Hematopoietic multipotent progenitor cell treated with erythropoietin and hydrocortisone succinate and interleukin-3 and kit ligand, for 4 days (in vitro differentiated cells): ENCODE measurements at places on chromosomes 12 and 14.

DNA sequence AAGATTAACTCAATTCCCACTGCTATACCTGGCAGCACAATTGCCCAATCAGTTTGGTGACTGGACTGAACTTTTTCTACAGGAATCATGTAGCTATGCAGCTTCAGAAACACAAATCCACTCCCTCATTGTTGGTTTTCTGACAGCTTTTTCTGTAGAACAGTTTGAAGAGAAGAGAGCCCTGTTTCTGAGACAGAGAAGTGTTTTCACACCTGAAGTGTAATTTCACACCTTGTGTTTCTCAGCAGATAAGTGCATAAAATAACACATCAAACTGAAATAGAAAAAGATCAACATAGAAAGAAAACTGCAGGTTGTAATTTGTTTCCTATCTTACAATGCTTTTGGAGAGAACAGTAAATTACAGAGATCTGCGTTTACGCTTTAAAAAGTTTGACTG, 335.6 kb downstream of the SNAPC1 start:
- DNase-seq: no peak

DNA sequence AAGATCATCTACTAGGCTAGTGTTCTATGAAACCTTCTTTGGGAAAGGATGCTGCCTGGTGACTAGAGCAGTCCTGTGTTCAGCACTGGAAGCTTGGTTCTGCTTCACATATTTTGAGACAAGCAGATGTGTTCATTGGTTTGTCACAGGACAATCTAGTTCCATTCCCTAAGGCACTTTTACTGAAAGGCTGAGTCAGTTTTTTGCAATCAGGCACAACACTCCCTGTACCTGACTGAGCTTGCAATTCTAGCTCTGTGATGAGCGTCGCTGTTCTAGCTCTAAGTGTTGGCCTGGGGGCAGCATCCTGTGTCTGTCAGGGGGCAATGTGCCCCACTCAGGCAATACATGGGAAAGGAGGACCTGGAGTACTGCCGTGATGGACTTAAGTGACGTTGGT, 144.4 kb downstream of the CAND1 start:
- DNase-seq: no peak

GRCh38 chr12:122009741-122010140, 11.9 kb upstream of the BCL7A start:
- no peak for DNase-seq

GRCh38 chr14:100405760-100406455, 82.8 kb downstream of the SLC25A47 start:
- no peak for DNase-seq

- peak; percentile 72 for DNase-seq
Observed at GRCh38 chr12:674272-674781, 11.1 kb upstream of the NINJ2 start.

GRCh38 chr12:58368001-58368400, 426.6 kb downstream of the ATP23 start:
- no peak for DNase-seq

DNA sequence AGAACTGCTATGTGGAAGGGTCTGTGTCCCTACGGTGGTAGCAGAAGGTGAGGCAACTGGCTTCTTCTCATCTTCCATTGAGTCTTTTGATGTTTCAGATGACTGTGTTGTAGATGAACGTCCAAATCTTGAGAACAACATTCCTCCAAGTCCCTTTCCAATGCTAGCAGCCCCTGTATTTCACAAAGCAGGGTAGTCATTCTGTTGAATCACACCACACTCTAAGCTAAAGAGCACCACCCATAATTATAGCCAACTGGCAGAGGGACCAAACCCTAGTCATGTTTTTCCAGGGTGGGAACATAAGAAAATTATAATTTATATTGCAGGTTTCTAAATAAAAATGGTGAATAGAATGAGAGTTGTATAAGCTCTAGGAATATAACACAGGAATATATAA, 98.7 kb downstream of the DDHD1 start:
- DNase-seq: no peak

- no peak for DNase-seq
Observed at GRCh38 chr14:100115726-100116125, 43.7 kb downstream of the DEGS2 start.

DNA sequence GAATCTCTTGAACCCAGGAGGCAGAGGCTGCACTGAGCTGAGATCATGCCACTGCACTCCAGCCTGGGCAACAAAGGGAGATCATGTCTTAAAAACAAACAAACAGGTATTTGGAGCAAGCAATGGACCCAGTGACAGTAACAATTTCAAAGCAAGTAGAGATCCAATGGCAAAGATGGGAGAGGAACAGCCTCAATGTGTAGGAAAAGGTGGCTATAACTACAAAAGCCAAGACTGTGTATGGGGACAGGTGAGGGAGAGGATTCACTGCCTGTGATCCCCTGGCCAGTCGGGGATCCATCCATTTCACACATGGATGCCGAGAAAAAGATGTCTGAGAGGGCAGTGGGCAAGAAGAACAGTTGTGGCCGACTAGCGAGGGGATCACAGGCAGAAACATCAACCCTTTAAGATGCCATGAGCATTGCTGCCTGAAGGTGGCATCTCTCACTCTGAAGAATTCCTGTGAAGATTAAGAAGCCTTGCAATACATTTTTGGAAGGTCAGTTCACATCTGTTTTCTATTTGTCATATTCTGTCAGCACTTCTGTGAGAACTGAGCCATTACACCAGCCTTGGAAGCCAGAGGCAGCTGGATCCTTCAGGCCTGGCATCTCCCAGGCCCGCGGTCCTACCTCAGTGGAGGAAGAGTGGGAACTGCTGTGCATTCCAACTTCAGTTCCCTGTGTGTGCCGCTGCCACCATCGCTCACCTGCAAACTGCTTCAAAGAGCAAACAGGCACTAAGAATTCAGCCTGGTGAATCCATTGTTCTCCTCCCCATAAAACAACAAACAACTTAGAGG, 54.5 kb upstream of the FRS2 start:
- DNase-seq: peak; percentile 79

- peak; percentile 29 for DNase-seq
Observed at GRCh38 chr12:26633591-26634210, 199.3 kb downstream of the ITPR2 start.

DNA sequence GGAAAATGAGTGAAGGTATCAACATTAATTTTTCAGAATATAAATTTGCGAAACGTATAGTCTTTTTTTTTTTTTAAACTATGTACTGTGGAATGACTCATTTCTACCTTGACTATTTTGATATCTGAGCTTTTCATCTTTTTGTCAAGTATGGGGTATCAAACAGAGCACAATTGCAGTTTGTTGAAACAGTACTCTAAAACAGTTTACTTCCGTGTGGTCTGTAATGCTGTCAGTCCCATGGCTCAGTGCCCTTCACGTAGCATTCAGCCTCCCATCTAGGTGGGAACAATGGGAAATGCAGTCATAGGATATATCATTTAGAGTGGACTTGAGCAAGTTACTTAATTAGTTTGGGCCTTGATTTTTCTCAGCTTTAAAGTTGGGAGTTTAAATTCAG, 139.5 kb downstream of the ERC1 start:
- no peak for DNase-seq
